Stimulated activated CD8-positive, alpha-beta memory T cell treated with anti-CD3 and anti-CD28 coated beads, Interleukin-2, amount 100 ng/mL, for 1 hour (primary cell): ENCODE measurements at places on chromosomes 7 and 10.

- no peak for DNase-seq
These were observed 204.1 kb downstream of the EBF3 start for GRCh38 chr10:129760003-129760315.

GRCh38 chr10:130493446-130494145 is 357.4 kb downstream of the GLRX3 start:
- DNase-seq = no peak

- DNase-seq = no peak
These were observed 431.3 kb upstream of the ETV1 start for GRCh38 chr7:14420768-14421167.

GRCh38 chr7:133652547-133652946 is 399.7 kb downstream of the EXOC4 start:
- DNase-seq = no peak

- no peak for DNase-seq
These were observed 578 bp downstream of the CACUL1 start for GRCh38 chr10:118754229-118754555.

DNA sequence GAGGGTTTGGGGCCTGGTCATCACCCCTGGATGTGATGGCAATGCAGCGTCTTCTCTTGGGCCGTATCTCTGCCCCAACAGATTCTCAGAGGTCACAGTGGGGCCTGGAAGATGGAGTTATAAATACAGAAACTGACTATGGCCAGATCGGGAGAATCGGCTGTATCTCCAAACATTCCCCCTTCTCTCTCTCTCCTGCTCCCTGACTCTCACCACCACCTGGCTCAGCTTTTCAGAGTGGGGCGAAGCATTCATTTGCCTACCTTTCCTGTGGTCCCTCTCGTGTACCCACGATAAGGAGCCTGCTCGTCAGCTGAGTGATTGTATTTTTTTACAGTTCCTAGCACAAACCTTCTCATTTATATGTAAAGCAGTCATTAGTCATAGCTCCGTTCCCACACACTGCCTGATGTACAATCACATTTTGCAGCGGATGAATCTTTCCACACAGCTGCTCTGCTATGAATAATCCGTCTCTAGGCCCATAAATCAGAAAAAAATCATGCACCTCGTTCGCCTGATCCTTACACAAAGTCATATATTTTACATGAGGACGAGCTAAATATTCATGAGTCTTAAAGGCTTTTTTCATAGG is 23.2 kb upstream of the BTRC start:
- DNase-seq = no peak

DNA sequence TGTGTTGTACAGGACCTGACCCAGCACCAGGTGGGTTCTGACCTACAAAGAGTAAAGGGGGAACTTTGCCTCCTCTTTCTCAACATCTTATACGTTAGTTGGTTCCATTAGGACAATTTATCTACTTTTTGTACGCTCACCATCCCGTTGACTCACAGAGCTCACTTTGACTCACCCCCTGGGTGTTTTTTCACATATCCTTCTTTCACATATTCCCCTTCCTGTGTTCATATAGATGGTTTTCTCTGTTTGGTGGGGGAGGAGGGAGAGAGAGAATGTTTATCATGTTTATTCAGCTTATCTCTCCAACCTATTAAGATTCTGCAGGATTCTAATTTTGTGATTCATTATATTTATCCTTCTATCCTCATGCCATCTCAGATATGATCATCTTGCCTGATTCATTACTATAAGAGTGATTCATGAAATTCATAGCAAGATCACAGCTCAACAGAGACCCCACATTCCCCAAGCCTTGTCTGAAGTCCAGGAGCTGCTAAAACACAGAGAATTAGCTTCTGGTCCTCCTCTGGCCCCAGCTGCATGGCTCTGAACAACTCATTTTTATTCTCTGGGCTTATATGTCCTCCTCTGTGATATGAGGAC is 37.2 kb downstream of the PRSS2 start:
- DNase-seq = no peak

- DNase-seq = no peak
These were observed 149.7 kb downstream of the FRMD4A start for GRCh38 chr10:14180911-14181566.

DNA sequence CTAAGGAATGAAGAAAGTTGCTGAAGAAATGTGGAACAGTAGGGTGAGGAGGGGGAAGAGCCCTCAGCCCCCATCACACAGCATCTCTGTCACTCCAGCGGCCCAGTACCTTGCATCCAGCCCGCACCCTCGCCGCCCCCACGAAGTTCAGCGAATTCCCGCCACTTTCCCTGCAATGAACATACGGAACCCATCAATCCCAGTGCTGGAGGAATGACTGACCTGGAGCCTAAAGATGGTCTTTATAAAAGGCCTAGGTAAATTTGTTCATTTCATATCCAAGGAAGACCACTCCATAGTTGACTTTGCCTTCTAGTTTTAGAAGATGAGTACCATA is 779 bp upstream of the KIF5B start:
- DNase-seq = no peak

- no peak for DNase-seq
These were observed 95.2 kb downstream of the PLCE1 start for GRCh38 chr10:94088926-94089381.

DNA sequence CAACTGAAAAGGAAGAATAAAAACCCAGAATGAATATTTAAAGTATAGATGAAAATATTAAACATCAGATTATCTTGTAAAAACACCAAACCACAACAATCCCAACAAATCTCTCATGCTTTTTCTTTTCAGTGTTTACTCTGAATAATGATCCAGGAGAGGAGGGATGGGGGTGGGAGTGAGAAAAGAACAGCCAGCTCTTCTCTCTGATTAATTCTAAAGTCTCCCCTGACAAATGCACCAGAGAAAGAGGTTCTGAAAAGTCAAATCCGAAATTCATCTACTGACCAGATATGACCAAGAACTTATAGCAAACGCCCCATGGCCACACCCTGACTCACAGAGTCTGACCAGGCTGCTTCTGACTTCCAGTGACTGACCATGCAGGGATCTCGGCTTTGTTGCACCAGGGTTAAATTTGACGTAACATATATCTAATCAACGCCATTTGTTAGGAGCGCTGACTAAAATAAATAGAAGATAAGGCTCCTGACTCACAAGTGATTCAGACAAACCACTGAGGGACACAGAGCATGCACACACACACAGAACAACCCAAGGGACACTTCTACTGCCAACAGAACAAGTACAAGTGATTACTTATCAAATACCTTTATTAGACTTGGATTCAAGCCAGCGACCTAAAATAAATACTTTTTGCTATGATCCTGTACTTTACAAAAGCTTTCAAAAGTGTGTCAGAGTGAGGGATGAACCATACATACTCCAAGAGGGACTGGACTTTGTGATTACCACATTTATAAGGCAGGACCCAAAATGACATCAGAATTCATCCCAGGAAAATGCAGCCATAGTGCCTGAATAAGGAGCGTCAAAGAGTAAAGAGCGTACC is 9.3 kb upstream of the SPOCK2 start:
- DNase-seq = no peak

DNA sequence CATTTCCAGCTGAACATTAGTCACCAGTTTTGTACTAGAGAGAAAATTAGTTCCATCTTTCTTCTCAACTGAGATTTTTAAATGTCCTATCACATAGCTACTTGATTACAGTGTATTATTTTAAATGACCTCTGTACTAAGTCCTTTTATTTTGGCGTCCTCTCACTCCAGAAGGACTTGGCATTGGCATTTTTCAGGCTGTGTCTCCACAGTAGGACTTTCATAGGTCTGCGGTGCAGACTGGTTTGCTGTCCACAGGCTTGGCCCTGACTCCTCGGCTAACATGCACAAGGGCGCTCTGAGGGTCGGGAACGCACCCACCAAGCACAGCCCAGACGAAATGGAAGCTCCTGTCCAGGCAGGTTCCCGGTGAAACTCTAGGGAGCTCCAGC is 6.5 kb downstream of the PTPRE start:
- DNase-seq = no peak

DNA sequence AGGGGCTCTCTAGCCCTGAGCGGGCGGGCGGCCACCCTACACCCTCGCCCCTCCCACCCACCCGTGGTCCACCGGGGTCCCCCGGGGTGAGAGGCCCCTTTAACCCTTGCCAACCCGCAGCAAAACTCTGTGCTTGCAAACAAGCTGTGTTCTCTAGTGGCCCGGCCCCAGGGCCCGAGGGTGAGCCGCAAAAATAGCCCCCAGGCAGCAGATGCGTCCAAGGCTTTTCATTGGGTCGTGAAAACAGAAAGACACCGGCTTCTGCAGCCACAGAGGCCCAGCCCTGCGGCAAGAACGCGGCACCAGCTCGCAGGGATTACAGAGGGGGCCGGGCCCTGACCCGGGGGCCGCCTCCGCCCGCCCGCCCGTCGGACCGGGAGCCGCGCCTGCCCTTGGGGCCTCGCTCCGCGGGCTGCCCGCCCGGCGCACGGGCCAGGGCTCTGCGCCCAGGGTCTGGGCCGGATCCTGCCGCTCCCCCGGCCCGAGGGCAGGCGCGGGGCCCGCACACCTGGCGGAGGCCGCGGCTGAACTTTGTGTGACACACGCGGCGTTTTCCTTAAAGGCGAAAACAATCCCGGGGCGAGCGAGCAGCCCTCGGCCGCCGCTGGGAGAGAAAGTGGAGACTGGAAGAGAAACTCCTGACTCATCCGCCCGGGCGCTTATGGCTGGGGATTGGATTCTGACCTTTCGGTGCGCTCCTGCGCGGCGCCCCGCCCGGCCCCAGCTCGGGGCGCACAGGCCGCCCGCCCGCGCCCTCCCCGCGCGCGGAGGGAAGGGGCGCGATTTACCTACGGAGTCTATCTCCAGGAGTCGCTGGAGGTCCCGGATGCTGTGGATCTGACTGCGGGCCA is 2.8 kb downstream of the PDGFA start:
- no peak for DNase-seq

DNA sequence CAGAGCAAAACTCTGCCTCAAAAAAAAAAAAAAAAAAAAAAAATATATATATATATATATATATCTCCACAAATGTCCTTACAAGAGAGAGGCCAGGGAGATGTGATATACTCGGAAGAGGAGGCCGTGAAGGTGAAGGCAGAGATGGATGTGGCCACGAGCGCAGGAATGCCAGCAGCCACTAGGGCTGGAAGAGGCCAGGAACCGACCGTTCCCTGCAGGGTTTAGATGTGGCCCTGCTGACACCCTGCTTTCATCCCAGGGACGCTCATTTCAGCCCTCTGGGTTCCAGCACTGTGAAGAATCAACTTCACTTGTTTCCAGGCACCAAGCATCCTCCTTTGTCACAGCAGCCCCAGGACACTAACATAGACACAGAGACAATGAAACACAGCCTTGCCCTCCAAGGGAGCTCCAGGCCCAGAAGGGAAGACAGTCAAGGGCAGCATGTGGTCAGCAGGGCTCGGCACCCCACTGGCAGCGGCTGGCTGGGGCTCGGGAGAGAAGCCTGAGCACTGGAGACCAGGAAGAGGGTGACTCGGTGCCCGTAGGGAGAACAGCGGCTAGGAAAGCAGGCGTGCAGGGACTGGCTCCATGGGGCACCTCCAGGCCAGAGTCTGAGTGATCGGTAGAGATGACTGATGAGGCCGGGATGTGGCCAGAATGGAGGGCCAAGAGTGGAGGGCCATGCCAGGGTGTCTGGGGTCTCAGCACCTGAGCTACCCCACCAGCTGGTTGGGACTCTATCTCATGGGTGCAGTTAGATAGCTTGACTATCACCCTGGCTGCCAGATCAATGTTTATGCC is 7.6 kb downstream of the WDR86 start:
- DNase-seq = no peak

DNA sequence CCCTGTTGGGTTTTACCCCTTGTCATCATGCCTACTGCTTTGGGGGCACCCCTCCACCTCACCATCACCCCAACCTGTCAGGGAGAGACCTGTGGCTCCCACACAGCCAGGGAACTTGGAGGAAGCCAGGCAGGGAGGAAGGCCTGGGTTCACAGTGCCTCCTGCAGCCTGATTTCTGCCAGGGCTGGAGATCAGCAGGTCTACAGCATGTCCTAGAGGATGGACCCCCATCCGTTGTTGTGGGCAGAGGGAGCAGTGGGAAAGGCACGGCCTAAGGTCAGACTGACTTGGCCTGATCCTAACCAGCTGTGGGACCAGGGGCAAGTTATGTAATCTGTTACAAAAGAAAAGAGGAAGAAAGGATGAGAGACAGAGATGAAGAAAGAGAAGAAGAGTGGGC is 28.2 kb downstream of the ZCCHC24 start:
- DNase-seq = no peak

GRCh38 chr7:130324306-130324943 is 20.2 kb upstream of the CPA5 start:
- no peak for DNase-seq

GRCh38 chr10:62374862-62375710 is 917 bp downstream of the ZNF365 start:
- no peak for DNase-seq

GRCh38 chr7:84339306-84339705 is 144.7 kb upstream of the SEMA3A start:
- no peak for DNase-seq

DNA sequence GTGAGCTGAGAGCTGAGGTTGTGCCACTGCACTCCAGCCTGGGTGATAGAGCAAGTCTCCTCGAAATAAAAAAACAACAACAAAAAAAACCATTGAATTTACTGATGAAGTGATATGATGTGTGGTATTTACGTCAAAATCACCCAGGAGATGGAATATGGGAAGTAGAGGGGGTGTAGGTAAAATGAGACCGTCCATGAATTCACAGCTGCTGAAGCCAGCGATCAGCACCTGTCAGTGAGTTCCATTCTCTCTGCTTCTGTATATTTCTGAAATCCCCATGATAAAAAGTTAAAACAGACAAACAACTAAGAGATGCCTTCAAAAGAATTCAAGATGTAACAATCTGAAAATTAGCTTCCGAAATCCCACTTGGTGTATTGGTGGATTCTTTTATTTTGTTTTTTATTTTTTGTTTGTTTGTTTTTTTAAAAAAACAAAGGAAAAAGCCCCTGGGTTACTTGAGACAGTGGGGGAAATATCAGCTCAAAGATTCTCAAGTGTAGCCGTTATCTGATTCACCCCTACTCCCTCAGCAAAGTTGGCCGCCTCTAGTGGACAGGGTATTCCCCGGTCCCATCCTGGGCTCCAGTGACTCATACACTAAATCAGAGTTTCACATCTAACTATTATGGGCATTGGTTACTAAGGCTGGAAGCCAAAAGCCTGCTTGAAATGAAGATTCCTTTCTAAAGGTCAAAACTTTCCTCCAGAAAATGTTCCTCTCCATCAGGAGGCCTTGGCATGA is 76.4 kb downstream of the MAP3K8 start:
- no peak for DNase-seq

- no peak for DNase-seq
These were observed 409.7 kb upstream of the NFE2L3 start for GRCh38 chr7:25742316-25742715.

DNA sequence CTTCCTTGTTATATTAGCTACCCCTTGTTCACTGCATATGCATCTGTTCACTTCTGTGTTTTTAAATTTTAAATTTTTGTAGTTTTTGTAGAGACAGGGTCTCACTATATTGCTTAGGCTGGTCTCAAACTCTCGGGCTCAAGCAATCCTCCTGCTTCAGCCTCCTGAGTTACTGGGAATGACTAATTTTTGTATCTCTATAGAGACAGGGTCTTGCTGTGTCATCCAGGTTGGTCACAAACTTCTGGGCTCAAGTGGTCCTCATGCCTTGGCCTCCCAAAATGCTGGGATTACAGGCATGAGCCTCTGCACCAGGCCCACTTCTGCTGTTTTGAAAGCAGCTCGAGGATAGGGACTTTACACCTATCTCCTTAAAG is 64.6 kb downstream of the PRTFDC1 start:
- DNase-seq = no peak
